Stimulated activated naive CD8-positive, alpha-beta T cell treated with anti-CD3 and anti-CD28 coated beads, Interleukin-15, amount 100 ng/mL, for 72 hours (primary cell): ENCODE measurements at places on chromosomes 7 and 10.

GRCh38 chr7:17009007-17009719, 127.4 kb upstream of the AGR3 start:
- DNase-seq = no peak

- no peak for DNase-seq
Measured at GRCh38 chr7:64886956-64887545, 16.0 kb upstream of the ZNF273 start.

DNA sequence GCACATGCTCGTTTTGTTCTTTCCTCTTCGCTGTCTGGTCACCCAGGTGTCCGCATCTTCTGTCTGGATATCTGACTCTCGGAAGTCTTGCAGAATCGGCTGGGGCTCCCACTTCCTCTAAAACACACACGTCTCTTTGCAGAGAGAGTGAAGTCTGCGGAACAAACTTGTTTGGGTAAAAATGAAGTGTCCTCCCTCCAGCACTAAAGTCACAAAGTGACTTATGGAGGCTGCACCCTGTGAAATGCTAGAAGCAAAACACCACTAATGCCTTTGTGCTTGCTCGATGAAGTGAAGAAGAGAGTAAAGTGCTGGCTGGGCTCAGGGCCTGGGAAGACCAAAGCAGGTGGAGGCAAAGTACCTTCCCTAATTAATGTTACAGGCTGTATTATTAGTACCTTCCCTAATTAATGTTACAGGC, 71.4 kb downstream of the FGFR2 start:
- DNase-seq = no peak

DNA sequence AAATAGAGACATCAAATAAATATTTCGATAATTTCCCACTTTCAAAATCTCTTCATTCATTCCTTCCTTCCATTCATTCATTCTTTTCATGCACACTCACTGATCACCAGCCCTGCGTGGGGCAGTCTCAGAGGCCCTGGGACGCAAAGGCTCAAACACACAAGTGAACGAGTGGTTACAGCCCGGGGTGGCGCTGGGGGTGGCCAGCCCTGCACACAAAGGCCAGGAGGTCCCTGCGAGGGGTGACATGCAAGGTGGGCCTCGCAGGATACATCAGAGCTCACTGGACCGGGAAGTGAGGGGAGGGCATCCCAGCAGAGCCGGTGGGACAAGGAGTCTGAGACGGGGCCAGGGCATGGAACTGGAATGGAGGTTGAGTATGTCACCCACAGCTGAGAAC, 29.9 kb upstream of the TTYH3 start:
- no peak for DNase-seq

DNA sequence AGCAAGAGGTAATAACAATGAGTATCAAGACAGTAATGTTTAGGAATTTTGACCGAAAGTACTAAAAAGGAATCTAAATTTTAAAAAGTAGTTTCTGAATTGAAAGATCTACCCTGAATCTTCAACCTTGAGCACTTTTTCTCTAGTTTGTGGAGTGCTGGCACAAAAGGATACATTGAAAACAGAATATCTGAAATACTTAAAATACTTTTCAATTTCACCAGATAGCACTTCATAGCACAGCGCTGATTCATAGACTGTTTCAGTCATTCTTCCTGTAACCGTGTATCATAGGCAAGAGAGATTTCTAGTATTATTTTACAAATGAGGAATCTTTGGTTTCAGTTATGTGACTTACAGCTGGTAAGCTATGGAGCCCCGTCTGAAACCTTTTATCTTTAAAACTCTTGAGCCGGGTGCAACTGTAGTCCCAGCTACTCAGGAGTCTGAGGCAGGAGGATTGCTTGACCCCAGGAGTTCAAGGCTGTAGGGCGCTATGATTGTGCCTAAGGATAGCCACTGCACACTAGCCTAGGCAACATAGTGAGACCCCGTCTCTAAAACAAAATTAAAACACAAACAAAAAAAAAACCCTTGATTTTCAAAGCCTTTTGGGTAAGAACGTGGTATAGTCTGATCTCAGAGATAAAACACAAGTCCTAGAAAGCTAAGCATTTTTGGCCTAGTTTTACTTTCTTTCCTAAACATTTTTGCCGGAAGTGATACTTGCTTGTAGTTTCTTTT, 35.1 kb downstream of the FHIP2A start:
- DNase-seq = no peak
